ENCODE measurements at places on chromosomes 2 and 18.

- no peak for DNase-seq
Measured at GRCh38 chr2:37282746-37283145, 41.9 kb downstream of the PRKD3 start.

GRCh38 chr2:38947241-38948239, 57.9 kb downstream of the ARHGEF33 start:
- DNase-seq: peak; percentile 79

GRCh38 chr2:200616656-200617055, 30.8 kb downstream of the AOX1 start:
- no peak for DNase-seq

DNA sequence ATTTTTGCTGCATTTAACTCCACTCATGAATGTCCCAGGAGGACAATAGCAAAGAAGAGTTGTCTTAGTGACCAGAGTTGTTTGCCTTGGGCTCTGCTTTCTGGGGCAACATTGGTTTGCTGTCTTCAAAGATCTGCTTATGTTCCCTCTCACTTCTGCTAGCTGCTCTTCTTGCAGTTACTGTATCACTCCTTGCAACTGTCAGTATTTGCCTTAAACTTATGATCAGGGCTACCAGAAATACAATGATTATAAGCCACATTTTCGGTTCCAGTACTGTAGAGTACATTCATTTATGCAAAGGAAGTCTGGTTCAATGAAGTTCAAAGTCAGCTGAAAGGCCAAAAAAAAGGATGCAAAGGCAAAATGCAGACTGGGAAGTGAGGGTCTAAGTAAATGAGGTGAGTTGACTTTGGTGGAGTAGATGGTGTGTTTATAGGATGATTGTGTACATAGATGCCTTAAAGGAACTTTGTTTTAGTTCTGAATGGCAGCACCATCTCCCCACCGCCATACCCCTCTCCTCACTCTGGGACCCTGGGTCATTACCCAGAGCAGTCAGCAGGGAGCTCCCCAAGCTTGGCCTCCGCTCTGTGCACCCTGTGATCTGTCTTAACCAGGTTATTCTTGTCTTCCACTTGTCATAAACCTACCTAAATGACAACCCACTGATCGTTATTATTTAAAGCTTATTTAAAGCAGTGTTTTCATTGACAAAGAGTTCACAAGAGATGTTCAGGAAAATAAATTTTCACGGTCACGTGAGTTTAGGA, 236.0 kb downstream of the DOK6 start:
- no peak for DNase-seq

DNA sequence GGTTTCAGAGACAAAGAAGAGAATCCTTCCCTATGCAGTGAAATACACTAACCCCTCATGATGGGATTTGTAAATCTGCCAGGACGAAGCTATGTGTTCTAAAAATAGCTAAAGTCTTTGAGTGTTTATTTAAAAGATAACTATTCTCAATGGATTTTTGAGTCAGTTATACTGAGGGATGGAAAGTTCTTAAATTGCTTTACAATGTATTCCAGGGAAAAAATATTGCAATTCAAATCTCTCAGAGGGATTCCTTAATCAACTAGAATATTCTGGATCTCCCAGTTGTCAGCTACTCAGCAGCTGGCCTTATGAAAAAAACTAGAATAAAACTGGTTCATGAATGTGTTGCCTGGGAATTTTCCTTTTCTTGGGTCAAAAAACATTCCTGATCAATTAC, 312.4 kb downstream of the PLCL1 start:
- no peak for DNase-seq

- no peak for DNase-seq
Measured at GRCh38 chr2:189521699-189522434, 58.7 kb downstream of the SLC40A1 start.

GRCh38 chr18:24094561-24094960, 44.3 kb upstream of the CABYR start:
- peak; percentile 40 for DNase-seq

DNA sequence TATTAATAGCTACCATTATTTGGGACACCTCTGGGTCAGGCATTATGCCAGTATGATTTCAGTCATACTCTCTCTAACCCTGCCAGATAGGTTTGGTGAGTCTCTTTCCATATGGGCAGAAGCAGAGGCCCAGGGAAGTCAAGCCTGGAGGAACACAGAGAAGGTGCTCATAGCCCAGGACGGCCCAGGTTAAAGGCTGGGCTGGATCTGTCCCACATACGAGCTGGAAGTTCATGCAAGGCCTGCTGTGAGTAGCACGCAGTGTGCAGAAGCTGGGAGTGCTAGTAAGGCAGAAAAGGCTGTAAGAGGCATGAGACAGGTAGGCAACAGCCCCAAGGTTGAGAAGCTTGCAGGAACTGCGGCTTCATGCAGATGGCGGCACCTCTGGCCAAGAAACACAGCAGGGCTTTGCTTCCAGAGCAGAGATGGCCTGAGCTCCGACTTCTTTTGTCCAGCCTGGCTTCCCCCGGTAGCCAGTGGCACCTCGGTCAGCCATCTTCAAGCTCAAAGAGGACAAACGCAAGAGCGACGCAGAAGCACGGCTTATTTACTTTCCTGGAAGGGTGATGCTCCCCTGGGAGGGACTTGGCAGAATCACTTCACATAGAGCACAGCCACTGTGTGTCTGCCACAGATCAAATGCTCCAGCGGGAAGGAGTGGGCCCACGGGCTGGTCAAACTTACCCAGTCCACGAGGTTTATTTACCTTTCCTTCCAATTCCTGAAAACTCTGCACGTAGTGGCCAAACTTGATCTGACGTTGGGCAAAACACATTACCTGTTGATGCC, 58.5 kb upstream of the MAP4K4 start:
- no peak for DNase-seq

DNA sequence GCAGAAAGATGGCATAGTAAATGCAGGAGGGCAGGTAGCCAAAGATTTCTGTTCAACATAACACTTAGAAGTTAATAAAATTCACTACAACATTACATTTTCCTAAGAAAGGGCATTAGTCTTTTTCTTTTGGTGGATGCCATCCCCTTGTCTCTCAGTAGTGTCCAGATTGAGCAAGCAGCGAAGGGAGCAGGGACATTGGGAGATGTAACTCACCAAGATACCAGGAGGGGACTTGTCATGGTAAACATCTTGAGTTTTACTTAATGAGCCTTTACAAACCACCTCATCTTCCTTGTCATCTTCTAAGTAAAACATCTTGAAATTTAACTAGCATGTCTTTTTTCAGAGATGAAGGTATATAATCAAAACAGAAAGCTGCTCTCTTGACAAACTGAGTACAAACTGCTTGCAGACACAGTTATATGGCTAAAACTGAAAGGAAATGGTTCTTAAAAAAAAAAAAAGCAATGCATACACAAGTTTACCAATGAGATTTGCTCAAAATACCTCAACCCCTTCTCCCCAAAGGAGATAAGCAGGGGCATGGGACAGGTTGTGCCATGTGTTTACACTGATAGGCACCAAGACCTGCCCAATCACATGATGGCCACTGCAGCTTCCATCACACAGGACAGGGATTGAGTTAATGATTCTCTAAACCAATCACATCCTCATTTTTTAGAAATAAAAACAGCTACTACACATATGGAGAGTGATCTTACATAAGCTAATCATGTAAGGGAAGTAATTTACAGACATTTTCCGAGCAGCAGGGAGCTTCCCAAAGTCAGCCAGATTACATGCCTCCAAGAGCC, 30.3 kb downstream of the LPIN2 start:
- peak; percentile 30 for DNase-seq

DNA sequence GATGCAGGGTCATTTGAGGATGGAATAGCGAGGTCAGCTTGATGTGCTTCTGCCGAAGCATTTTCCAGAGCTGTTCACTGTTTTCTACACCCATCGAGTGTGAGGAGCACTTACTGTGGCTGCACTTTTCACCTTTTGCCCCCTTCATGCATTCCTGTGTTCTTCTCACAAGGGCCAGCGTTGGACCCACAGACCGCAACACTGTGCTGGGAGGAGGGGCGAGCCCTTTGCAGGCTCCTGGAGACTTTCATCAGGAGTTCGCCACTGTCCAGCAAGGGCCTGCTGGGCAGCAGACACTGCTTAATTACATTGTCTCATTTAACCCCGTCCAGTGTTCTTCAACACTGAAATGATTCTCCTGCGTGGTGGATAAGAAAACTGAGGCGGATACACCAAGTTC, 29.9 kb downstream of the CYP26B1 start:
- no peak for DNase-seq

GRCh38 chr2:169736902-169737301, 3.3 kb downstream of the KLHL23 start:
- no peak for DNase-seq

- DNase-seq: no peak
Measured at GRCh38 chr2:145303536-145303935, 783.6 kb upstream of the ZEB2 start.

- no peak for DNase-seq
Measured at GRCh38 chr2:15677141-15677843, 85.6 kb downstream of the DDX1 start.

- DNase-seq: no peak
Measured at GRCh38 chr2:113156278-113157117, 17.3 kb upstream of the PSD4 start.

- no peak for DNase-seq
Measured at GRCh38 chr18:46224181-46224775, 120.1 kb downstream of the HAUS1 start.

DNA sequence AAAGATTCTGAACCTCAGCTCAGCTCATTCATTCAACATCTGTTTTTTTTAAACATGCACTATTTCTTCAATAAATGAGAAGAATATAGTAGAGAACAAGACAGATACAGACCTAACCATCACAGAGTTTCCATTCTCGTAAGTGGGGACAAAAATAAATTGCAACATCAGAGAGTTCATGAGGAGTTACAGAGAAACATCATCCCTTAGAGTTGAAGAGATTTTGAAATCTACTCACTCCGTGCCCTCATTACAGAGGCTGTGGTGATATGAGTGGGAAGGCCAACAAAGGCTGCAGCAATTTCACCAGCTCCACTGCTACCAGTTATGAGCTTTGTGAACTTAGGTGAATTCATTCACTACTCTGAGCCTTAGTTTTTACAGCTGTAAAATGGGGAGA, 399.3 kb downstream of the BCL11A start:
- DNase-seq: no peak

DNA sequence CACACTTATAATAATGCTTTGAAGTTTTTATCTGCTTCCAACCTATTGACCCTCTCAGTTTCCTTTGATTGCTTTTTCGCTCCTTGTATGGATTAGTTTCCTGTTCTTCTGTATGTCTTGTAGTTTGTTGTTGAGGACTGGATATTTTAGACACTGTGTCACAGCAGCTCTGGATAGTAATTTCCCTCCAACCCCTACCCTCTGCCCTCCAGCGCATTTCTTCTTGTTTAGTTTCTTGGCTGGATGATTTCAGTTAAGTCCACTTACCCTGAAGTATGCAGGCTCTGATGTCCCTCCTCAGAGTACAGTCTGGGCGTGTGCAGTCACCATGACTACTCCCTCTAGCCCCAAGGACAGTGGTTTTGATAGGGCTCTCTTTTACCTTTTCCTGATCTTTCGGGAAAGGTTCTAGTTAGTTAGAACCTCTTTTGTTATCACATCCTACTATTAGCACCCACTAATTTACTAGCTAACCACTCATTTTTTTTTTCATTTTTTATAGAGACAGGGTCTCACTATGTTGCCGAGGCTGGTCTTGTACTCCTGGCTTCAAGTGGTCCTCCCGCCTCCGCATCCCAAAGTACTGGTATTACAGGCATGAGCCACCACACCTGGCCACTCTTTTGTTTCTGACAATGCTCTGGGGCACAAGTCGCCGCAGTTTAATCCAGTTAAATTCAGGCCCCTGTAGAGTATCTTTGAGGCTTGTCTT, 16.3 kb upstream of the LYG1 start:
- DNase-seq: no peak

GRCh38 chr2:64086347-64087082, 57.7 kb downstream of the PELI1 start:
- no peak for DNase-seq

GRCh38 chr2:43402002-43402401, 175.6 kb upstream of the ZFP36L2 start:
- peak; percentile 91 for DNase-seq

GRCh38 chr2:216034065-216034464, 20.7 kb upstream of the MREG start:
- peak; percentile 76 for DNase-seq

- no peak for DNase-seq
Measured at GRCh38 chr2:146451972-146452371, 1392.9 kb upstream of the ACVR2A start.

GRCh38 chr2:39350658-39351057, 86.4 kb downstream of the MAP4K3 start:
- no peak for DNase-seq

- DNase-seq: no peak
Measured at GRCh38 chr18:55401638-55402191, 186.3 kb downstream of the TCF4 start.

- DNase-seq: no peak
Measured at GRCh38 chr2:226898897-226899296, 63.0 kb downstream of the RHBDD1 start.

GRCh38 chr2:71655498-71655897, 202.1 kb downstream of the DYSF start:
- DNase-seq: no peak

DNA sequence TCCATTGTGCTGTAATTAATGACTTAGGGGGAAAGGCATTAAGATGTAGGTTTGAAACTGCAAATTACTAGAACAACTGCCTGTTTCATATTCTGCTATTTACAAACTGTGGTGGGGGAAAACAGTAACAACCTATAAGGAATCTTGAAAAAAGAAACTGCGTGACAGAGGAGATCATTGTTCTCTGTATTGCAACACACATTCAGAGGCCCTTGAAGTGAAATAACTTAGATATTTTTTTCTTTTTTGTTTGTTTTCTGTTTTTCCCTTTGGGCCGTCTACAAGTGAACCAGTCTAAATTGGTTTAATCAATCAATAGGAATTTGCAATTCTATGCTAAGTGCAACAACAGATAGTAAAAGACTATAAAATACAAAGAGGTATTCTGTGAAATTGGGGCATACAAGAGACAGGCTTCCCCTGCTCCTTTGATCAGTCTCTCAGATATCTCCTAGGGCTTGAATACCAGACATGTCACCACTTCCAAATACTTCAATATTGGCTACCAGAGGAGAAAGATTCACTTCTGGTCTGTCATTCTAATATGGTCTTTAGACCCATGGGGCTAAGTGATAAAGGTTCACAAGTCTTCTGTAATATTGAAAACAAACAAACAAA, 2055.1 kb upstream of the CELF4 start:
- no peak for DNase-seq

- no peak for DNase-seq
Measured at GRCh38 chr2:62435720-62436119, 70.3 kb downstream of the TMEM17 start.

DNA sequence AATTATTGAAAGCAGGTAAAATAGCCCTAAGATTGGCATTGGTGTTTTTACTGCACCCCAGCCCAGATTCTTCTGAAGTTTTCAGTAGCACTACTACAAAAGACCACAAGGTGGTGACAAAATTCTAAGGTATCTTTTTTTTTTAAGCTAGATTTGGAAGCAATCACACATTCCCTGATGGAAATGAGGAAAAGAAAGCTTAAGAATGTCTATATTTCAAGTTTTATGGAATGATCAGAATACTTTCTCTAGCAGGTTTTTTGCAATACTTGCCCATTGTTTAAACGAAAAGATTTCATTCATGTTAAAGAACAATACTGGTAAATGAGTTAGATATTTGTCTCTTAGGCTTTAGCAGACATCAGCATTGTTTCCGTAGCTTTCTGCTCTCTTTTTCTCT, 32.1 kb upstream of the ZNF638 start:
- no peak for DNase-seq

- DNase-seq: peak; percentile 45
Measured at GRCh38 chr2:45651415-45652089, at the start of gene PRKCE. PRKCE (plus strand) TSS chr2:45651675.

Data from MM.1S (cell line).